ENCODE measurements at places on chromosomes 1 and 21.

GRCh38 chr1:68093737-68094136, 43.3 kb upstream of the DIRAS3 start:
- DNase-seq: no peak

DNA sequence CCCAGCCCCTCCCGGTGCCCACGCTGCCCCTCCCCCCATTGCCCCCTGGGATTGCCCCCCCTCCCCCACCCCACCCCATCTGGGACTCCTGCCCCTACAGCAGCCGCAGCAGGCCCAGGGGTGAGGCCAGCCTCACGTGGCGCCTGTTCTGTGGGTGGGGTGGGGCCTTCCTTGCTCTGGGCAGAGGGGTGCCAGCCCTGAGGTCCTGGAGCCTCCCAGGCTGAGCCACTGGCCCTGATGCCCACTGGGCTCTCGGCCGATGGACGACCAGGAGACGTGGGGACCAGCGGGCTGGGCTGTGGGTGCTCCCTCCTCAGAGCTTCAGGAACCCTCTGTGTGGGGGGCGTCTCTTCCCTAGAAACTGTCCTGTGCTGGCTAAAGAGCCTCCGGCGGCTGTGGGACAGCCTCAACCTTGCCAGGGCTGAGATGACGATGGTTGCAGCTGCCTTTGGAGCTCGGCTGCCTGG, 5.8 kb upstream of the C1orf159 start:
- DNase-seq: no peak

GRCh38 chr1:48908606-48909005, 131.9 kb upstream of the BEND5 start:
- no peak for DNase-seq

- DNase-seq: no peak
Measured at GRCh38 chr1:206766251-206766856, 4.2 kb upstream of the IL19 start.

DNA sequence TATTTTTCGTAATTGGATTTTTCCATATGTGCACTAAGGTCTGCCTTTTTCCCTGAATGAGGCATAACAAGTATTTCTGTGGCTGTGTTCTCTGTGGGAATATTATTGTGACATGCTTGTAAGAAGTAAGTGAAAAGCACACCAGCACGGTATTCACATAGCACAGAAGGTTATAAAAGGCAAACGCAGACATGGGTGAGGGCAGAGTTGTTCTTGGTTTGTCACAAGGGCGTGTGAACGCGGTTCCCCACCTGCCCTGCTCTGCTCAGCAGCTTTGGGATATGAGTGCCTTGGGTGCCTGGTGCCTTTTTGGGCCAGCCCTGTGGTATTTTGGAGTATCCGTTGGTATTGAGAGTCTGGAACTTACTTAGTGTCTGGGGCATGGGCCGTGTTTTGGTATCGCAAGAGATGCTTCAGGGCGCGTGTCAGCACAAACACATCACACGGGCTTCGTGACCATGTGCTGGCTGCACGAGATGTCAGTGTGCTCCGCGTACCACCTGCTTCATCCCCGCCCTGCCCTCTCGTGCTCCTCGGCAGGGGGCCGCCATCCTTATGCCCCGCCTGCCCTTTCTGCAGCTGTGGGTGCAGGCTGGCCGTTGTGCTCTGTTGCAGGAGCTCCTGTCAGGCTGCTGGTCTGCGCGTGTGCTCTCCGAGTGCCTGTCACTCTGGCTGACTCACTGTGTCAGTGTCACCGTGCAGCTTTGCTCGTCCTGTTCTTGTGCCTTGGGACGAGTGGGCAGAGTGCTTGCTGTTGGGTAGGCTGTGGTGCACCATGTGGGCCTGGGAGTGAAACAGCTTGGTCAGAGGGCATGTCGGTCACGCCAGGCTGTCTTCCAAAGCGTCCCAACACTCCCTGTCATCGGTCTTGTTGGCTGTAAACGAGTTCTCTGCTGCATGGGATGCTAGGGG, 15.0 kb downstream of the SKI start:
- no peak for DNase-seq

DNA sequence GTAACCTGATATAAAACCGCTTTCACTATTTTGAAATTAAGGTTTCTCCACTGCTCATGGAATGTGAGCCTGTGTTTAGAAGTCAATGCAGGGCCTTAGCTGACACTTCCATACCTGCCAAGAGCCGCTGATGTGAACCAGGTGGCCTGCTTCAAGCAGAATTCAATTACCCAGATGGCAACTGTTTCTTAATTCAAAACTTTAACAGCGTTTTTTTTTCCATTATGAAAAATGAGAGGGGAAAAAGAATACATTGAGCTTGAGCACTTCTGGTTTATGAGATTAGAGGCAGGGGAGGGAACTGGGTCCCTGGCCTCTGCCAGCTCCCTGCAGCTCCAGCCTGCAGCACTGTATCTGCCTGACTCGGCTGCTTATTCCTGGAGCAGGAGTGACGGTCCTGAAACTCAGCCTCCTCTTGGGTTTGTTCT, 7.7 kb upstream of the ATP1A1 start:
- no peak for DNase-seq
